M059J (cell line): ENCODE measurements at places on chromosomes 3 and 15.

DNA sequence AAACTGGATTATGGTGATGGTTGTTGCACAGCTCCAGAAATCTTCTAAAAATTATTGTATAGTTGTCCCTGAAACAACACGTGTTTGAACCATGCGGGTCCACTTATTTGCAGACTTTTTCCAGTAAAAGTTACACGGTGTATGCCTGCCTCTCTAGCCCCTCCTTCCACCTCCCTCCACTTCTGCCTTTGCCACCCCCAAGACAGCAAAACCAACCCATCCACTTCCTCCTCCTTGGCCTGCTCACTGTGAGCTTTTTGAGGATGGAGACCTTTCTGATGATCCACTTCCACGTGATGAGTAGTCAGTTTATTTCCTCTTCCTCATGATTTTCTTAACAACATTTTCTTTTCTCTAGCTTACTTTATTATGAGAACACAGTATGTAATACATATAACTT, 5.4 kb downstream of the CYFIP1 start:
- no peak for DNase-seq

DNA sequence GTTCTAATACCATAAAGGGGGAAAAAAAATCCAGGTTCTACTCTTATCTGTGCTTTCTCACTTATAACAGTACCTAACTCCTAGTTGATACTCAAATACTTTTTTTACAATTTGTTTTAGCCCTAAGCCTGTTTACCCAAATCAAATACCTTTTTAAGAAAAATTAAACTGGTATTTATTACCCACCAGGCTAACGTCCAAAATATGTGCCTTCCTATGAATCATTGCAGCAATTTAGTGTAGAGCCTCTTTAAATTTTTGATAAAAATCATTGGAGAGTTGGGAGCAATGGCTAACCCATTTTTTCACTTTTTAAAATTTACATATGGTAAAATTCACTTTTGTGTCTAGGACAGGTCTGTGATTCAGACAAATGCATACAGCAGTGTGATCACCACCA, 27.9 kb downstream of the FILIP1L start:
- DNase-seq: peak; percentile 68

GRCh38 chr3:170485696-170486095, 67.0 kb downstream of the CLDN11 start:
- DNase-seq: no peak

- DNase-seq: no peak
Measured at GRCh38 chr15:72482275-72482674, 8.1 kb downstream of the ARIH1 start.
